Naive B cell (primary cell): ENCODE measurements at places on chromosomes 6 and 20. TPM values are rescaled to one million over a fixed set of nuclear protein-coding genes. Genes with fewer than 3 reads are reported as not detected.

Gene HNF4A
- polyA plus RNA-seq = not detected

Gene CFAP206
- polyA plus RNA-seq = not detected

DNA sequence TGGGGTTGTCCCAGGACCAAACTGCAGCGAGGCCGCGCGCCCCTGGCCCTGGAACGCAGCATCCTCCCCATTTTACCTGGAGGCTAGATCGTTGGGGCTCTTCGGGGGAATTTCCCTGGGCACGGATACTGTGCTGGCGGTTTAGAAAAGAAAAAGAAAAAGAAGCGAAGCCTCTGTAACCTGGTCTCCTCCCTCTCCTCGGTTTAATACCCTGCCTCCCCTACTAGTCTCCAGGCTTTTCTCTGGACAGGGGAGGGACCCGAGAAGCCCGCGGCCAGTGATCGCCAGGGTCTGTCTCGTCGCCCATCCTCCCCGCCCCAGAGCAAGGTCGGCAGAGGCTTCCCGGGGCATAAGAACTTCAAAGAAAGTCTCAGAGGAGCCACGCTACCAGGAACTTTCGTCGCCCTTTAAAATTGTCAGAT lies 6.1 kb upstream of the LAMP5 start:
- DNase-seq = no peak

Gene SULF2
- not detected for polyA plus RNA-seq

Gene LINC00237
- 0.29 TPM for polyA plus RNA-seq

GRCh38 chr6:156421933-156422332 lies 355.2 kb upstream of the ARID1B start:
- DNase-seq = no peak

DNA sequence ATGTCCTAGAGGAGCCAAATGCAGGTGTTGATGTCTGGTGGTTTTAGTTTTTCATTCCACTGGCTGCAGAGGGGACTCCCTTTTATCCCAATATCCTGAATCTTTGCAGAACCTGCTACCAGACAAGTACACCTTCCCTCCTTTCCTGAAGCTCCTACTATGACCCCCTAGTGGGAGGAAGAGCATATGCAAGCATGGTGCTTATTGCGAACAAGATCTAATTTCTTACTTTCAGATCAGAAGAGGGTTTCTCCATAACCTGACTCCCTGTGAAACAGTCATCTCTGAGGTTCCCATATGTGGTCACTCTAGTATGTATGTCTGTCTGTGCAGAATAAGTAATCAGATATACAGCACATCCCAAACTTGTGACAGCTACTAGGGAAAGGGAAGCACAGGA lies 277.2 kb downstream of the ARHGAP18 start:
- no peak for DNase-seq

Gene PAX1
- not detected for polyA plus RNA-seq

- no peak for DNase-seq
These were observed 516.2 kb downstream of the CDH26 start for GRCh38 chr20:60474385-60474910.

DNA sequence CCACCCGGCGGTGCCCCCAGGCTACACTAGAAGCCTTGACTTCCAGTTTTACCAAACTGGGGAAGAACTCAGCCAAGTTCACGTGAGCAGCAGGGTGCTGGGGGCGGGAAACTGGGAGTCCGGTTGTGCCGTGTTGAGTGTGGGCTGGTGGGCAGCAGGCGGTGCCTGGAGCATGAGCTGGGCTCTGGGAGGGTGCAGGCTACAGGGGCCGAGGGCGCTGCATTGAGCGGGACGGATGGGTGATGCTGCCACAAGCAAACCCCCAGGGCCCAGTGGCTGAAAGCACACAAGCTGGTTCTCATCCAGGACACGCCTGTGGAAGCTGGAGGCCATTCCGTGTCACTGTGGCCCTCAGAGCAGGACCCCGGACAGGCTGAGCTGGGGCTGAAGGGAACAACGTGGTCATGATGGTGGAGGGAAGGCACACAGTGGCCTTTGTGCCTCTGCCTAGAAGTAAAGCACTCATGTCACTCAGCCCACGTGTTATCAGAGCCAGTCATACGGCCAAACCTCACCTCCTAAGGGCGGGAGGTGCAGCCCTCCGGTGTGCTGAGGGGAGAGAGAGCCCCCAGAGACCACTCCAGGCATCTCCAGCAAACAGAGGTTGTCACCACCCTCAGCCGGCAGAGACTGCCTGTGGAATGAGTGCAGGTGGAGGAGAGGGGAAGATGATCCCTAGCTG lies 29.5 kb downstream of the RBM38 start:
- no peak for DNase-seq

Gene CDSN
- polyA plus RNA-seq = not detected

Gene OR2B3
- polyA plus RNA-seq = not detected

Gene DPPA5
- not detected for polyA plus RNA-seq

Gene CYP21A2
- polyA plus RNA-seq = not detected

GRCh38 chr6:31634969-31635575 lies 14.6 kb downstream of the PRRC2A start:
- DNase-seq = no peak

Gene ADGRF4
- not detected for polyA plus RNA-seq

Gene TREML4
- not detected for polyA plus RNA-seq
